Activated naive CD4-positive, alpha-beta T cell (primary cell): ENCODE measurements at places on chromosomes 5 and 9.
A peak's percentile ranks its signal among the peaks of the same experiment; 100 is the strongest.

DNA sequence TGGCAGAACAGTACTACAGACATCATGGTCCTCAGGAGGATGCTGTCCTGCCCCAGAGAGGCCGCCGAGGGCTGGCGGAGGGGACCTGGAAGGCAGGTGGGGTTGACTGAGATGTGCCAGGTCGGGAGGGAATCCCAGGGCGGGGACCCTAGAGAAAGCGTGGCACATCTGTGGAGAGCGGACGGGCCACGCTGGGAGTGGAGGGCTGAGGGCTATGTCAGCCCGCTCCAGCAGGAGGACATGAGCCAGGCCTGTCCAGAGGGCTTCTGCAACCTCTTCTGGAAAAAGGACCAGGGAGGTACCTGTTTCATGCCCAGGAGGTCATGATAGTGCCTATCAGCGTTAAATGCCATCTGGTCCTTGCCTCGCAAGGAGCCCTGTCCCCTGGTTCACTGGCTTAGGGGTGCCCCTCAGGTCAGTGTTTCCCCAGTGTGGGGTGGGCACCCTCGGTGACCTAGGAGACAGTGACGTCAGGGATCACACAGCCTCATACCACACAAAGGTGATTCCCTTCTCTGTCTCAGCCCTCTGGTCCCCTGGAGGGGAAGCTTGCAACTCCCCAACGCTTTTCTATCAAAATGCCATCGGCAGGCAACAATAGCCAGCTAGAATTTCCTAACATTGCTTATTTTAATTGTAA lies 103.6 kb upstream of the IER5L start:
- DNase-seq: no peak

DNA sequence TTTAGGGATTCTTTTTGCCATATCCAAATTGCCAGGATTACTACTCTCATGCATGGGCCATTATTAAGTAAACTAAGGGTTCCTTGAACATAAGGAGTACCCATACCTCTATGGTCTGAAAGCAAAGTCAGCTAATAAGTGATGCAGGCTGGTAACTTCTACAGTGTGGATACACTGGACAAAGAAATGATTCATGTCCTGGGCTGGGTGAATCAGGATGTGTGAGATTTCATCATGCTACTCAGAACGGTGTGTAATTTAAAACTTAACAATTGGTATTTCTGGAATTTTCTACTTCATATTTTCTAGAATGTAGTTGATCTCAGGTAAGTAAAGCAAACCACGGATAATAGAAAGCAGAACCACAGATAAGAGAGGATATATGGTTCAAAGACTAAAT lies 428.8 kb downstream of the CHSY3 start:
- no peak for DNase-seq

GRCh38 chr5:416636-416960 lies 26.4 kb upstream of the EXOC3 start:
- no peak for DNase-seq

DNA sequence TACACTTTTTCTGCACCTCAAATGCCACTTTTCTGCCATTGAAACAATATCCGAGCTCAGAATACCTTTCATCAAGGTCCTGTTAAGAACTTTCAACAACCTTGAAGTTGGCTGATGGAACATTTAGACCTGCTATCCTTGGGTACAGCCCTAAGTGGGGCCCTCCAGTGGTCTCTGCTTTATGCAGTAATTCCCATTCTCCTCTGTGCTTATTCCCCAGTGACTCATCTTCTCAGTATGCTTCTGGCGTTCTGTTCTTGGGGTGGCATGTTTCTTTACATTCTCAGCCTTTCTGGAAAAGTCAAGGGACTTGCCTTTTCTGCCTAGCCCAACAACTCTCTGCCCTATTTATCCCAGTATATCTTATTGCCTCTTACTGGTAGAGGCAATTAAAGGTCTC lies 7.1 kb downstream of the ANP32B start:
- DNase-seq: no peak

DNA sequence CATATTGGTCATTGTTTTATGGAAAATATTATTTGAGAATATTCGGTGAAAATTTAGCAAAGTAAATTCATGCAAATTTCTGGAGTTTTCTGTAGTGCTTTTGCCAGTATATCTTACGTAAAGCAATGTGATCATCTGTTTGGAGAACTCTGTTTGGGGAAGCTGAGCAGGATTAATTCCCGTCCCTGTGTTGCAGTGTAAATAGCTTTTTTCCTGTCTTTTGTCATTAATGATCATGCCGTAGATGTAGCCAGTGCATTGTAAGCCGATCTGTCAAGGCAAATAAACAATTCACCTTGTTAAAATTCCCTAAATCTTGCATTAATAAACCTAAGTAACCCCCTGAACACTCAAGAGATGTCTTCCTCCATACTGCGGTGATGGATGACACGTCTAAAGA lies 39.2 kb downstream of the PPIC start:
- DNase-seq: no peak

GRCh38 chr5:102528600-102528999 lies 29.8 kb upstream of the SLCO6A1 start:
- DNase-seq: no peak

GRCh38 chr9:100426530-100427365 lies at the start of gene MSANTD3:
TSS of gene MSANTD3 (plus strand) at chr9:100427143. CDS start at chr9:100441939, 14,796 bp downstream.
- DNase-seq: peak; percentile 52

GRCh38 chr5:683551-684481 lies 9.3 kb downstream of the TPPP start:
- no peak for DNase-seq

DNA sequence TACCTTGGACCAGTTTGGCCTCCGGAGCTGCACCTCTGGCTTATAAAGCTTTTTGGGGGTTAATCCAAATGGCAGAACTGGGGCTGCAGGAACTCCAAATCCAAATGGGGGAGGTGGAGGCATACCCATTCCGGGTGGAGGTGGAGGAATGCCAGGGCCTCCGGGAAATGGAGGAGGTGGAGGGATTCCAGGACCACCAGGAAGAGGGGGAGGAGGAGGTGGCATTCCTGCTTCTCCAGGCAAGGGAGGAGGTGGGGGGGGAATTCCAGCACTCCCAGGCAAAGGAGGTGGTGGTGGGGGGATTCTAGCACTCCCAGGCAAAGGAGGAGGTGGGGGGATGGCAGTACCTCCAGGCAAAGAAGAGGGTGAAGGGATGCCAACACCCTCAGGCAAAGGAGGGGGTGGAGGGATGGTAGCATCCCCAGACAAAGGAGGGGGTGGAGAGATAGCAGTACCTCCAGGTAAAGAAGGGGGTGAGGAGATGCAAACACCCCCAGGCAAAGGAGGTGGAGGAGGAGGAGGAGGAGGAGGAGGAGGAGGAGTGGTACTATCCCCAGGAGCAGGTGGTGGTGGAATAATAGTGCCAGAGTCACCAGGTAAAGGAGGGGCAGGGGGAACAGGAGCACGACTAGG lies 45.2 kb downstream of the DIAPH1 start:
- no peak for DNase-seq

- no peak for DNase-seq
Observed at GRCh38 chr5:67310740-67311139, 114.1 kb upstream of the CD180 start.

- DNase-seq: no peak
Observed at GRCh38 chr5:122377026-122377425, 65.0 kb downstream of the SNCAIP start.

DNA sequence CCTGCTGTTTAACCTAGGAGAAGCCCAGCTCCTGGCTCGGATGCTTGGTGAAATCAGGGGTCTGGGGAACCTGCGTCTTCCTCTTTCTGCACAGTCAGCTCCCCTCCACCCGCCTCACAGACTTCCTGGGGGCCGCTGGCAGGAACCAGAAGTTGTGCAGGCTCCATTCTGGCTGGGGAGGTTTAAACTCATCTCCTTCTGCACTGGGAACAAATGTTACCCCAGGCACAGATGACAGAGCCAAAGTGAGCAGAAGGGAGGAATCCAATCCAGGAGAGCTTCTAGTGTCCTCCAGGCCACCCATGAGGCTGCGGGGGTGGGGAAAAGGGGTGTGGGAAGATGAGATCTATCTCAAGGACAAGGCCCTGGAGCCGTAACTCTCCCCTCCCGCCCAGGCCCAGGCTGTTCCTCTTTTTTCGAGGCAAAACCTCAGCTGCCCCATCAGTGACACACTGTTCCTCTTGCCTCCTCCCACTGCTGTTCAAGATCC lies 31.2 kb downstream of the KCNMB1 start:
- DNase-seq: no peak

DNA sequence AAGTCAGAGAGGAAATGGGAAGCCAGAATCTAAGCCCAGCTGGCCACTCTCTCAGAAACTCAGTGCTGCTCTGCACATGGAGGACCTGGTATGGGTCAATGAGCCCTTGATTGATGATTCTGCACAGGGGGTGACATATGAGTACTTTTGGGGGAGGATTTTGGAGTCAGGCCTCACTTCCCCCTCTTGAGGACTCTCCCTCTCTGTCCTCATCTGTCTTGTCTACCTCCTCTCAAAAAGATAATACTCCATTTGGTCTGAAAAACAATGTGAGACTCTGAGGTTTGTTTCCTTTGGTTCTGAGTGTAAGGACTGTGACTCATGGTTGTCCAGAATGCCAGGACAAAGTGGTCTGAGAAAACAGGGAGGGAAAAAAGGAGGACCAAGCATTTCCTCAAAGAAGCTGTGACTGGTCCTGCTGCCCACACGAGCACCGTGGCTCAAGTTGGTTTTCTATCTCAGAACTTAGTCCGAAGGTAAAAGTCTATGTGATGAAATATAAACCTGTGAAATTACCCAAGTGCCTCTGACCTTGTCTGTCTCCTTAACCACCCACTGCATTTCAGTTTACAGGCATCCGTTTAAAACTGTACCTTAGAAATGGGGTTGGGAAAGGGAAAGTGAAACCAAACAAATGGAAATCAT lies 11.1 kb downstream of the TTC39B start:
- DNase-seq: no peak

GRCh38 chr5:113188436-113188835 lies 211.8 kb downstream of the DCP2 start:
- no peak for DNase-seq

DNA sequence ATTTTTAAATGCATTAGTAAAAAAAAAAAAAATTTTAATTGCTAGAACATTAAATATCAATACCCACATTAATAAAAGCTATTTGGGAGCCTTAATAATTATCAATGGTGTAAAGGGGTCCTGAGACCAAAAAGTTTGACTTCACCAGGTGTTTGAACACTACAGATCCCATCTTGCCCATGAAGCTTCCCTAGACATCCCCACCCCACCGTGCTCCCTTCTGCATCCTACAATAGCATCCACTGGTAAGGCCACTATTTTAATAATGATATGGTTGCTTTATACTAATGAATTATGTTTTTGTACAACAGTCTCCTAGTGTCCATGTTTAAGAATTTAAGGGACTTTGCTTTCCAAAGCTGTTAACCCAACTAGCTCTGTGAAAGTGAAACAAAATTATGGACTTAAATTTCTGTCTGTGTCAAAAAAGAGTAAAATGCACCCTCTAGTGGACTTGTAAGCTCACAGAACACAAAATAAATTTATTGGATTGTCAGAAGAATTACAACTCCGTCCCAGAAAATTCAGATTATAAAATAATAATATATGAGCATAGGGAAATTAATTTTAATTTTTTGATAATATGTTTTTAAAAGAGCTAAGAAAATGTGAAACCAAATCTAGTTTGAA lies 76.0 kb downstream of the ARL15 start:
- DNase-seq: no peak

- no peak for DNase-seq
Observed at GRCh38 chr5:95591490-95591901, 28.4 kb upstream of the GPR150 start.
